ENCODE measurements at places on chromosomes 3 and 15.

- DNase-seq: no peak
Measured at GRCh38 chr3:98688363-98688762, 74.8 kb upstream of the ST3GAL6 start.

- DNase-seq: no peak
Measured at GRCh38 chr15:35616498-35617271, 70.7 kb upstream of the DPH6 start.

DNA sequence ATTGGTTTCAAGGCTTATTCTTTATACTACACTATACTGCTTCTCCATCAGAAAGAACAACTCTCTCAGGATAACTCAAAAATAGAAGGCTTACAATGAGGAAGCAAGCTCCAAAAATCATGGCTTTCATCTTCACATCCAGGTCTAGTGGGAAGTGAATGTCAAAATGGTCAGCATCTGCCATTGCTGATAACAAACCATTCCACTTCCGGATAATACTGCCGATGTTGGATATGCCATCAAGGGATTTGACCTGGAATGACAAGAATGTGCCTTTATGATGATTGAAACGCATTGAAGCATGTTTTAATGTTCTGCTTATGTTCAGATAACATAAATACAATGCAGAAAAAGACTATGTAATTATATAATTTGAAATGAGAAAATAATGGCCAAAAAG is 34.0 kb upstream of the PLOD2 start:
- DNase-seq: no peak

DNA sequence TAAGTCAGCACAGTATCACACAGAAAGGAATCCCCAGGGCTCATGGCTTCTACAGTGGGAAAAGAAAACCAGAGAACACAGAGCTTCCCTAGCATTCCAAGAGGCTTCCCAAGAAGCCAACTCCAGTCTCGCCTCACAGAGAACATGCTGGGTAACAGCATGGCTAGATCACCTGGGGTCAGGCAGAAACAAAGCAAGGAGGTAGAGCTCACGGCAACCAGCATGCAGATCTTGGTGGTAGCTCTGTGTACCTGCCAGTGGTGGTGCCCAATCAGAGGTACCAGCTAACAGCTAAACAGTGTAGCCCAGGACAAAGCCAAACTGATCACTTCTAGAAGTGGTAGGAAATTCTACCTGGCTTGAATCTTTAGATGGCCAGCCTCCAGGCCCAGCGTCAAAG is 31.3 kb downstream of the POLQ start:
- DNase-seq: no peak

- DNase-seq: no peak
Measured at GRCh38 chr15:90868261-90868689, at the start of gene FURIN. FURIN (plus strand) TSS chr15:90868588; CDS start chr15:90875741, 7,153 bp downstream.

DNA sequence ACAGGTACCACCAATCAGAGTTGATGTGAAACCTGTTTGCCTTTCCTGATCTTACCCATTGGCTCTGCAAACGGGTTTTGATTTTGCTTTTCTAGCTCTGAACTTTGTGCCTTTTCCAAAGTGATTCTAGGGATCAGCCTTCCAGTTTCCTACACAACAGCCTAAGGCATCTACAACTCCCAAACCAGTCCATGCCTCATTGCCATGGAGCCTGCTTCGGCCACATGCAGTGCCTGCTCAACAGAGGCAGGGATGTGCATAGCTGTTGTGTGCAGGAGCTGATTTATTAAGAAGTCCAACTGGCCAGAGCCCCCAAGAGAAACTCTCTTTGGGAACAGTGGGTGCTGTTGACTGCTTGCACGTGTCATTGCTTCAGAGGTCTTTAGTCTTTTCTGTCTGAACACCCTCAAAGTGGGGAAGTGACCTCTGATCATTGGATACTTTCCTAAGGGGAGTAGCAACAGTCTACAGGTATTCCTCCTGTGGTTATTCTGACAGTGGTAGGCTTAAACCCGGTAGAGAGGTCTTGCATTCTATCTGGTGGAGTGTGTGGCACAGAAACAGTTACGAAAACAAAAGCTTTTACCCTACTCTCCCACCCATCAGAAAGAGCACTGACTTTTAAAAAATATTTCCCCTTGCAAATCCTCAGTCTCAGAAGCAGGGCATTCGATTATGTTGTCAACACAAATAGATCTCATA is 36.6 kb upstream of the THSD4 start:
- no peak for DNase-seq

- DNase-seq: no peak
Measured at GRCh38 chr3:175851541-175851940, 992.4 kb downstream of the NAALADL2 start.

DNA sequence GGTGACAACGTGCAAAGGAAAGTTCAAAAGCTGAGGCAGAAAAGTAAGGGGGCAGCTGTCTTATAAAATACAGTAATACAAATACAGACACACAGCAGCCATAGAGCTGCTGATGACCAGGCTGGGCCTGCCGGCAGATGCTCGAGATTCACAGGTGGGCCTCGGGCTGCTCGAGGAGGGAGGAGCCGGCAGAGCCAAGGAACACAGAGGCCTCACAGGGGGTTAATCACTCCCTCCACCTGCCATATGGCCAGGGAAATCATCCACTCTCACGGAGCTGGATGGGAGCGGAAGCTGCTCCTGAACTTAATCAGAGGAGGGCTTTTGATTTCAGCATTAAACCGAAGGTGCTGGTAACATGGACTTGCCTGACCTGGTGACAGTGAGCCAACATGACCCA is 29.6 kb upstream of the MGLL start:
- peak; percentile 61 for DNase-seq

GRCh38 chr3:141454906-141455602 is 31.8 kb upstream of the RASA2 start:
- DNase-seq: peak; percentile 86

GRCh38 chr15:28977377-28978010 is 91.7 kb downstream of the APBA2 start:
- DNase-seq: peak; percentile 42

GRCh38 chr3:187838016-187838540 is 92.8 kb upstream of the BCL6 start:
- no peak for DNase-seq

- DNase-seq: peak; percentile 1
Measured at GRCh38 chr3:26768068-26768651, 145.6 kb downstream of the LRRC3B start.

- no peak for DNase-seq
Measured at GRCh38 chr3:187794731-187795130, 49.5 kb upstream of the BCL6 start.

- no peak for DNase-seq
Measured at GRCh38 chr3:100525753-100526612, 33.6 kb downstream of the TMEM45A start.

DNA sequence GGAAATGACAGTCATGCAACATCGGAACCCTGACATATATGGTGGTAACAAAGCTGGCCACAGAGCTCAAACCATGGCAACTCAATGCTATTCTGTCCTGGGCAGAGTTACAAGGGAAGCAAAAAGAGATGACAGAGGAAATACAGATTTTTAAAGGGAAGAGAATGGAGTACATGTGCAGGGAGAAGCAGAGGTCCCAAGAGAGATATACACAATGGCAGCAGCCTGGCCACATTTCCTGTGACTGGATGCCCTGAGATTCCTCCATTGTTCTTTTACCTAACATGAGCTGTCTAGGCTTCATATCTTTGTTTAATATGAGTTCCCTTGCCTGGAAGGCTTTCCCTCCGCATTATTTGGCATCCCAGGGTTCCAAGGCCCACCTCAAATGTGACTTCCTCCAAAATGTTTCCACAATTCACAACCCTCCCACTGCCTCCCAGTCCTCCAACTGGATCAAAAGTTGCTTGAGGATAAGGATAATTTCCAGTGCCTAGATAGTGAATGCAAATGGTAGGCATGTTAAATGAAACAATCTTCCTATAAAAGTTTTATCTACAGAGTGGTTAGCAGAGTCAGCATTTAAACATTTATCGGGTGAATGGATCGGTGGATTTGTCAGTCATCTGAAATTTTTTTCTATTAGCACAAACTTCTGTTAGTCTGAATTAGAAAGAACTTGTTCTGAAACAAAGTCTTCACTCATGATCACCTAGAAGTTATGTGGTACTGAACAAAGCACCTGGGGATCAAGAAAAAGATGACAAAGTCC is 86.2 kb downstream of the DHX30 start:
- no peak for DNase-seq

GRCh38 chr15:40958146-40958545 is 4.9 kb downstream of the CHAC1 start:
- no peak for DNase-seq

GRCh38 chr3:71083726-71084131 is 499.8 kb downstream of the FOXP1 start:
- no peak for DNase-seq

DNA sequence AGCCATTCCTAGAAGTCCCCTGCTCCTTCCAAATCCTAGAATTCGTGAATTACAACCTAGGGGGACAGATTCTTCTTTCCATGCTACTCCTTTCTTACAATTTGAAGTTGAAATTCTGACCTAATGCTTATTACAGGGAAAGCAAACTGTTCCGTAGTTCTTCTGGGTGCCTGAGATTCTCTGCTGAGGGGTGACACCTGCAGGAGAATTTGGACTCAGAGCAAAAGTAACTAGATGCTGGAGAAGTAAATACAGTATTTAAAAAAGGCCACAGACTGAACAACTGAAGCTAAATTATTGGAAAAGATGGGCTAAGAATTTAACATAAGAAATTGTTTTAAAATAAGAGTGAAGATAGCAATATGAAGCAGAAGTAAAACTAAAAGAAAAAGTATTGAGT is 37.9 kb downstream of the ACAD9 start:
- no peak for DNase-seq

DNA sequence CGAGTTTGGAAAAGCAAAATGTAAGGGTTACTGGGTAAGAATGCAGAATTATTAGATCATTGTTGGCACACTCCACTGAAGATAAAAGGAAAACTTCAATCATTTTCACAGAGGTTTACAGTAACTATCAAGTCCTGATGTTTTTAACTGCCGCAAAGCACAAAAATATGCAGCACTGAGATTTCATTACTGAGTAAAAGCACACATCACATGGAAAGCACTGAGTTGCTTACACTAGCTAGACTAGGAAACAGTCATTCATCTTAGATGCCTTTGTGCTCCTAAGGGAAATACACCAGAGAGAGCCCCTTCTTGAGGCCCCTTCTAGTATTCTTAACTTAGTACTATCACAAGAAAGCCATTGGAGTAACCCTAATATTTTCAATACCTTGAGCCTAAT is 11.8 kb upstream of the P2RY1 start:
- no peak for DNase-seq

All from NCI-H446 (cell line).